Tibial nerve (tissue), 4 donors: ENCODE measurements at places on chromosomes 2 and 18. TPM values are rescaled to one million over a fixed set of nuclear protein-coding genes. Genes with fewer than 3 reads are reported as not detected.

GRCh38 chr2:8162552-8162951 is 519.3 kb upstream of the ID2 start:
- H3K4me1 ChIP-seq = no peaks in the 10 kb centered on the region
- DNase-seq = no peak
- no peak overlapping the region for H3K27ac ChIP-seq
- H3K36me3 ChIP-seq = no peaks in the 10 kb centered on the region
- no peaks in the 10 kb centered on the region for H3K27me3 ChIP-seq

Gene PRKAG3
- not detected for total RNA-seq

- no peak for DNase-seq
- H3K4me1 ChIP-seq = no peaks in the 10 kb centered on the region
- H3K4me3 ChIP-seq = no peak overlapping the region
- no peaks in the 10 kb centered on the region for H3K27me3 ChIP-seq
- no peak overlapping the region for H3K27ac ChIP-seq
Observed at GRCh38 chr2:232441147-232441651, 14.8 kb upstream of the ALPI start.

GRCh38 chr2:98160554-98160953 is 73.6 kb downstream of the VWA3B start:
- H3K27ac ChIP-seq = peak overlapping the region; percentile 46
- no peak for DNase-seq
- no peak overlapping the region for H3K4me3 ChIP-seq

Gene DPP4
- 17.8 TPM for total RNA-seq
